ENCODE measurements at places on chromosomes 7 and 10. TPM values are rescaled to one million over a fixed set of nuclear protein-coding genes. Genes with fewer than 3 reads are reported as not detected.

- H3K4me1 ChIP-seq = no peaks in the 10 kb centered on the region
- no peaks in the 10 kb centered on the region for H3K27me3 ChIP-seq
- H3K36me3 ChIP-seq = no peaks in the 10 kb centered on the region
- no peak overlapping the region for H3K4me3 ChIP-seq
- H3K27ac ChIP-seq = no peak overlapping the region
Measured at GRCh38 chr10:126372396-126372795, 15.9 kb downstream of the ADAM12 start.

GRCh38 chr7:40644454-40645188 lies 509.8 kb downstream of the SUGCT start:
- H3K27ac ChIP-seq = no peak overlapping the region
- DNase-seq = no peak
- no peaks in the 10 kb centered on the region for H3K4me1 ChIP-seq

- H3K4me1 ChIP-seq = peaks cover 11% of the 10 kb centered on the region
- peak; percentile 69 for DNase-seq
- H3K36me3 ChIP-seq = no peaks in the 10 kb centered on the region
- peak overlapping the region; percentile 5 for H3K4me3 ChIP-seq
- H3K27me3 ChIP-seq = no peaks in the 10 kb centered on the region
- peak overlapping the region; percentile 9 for H3K27ac ChIP-seq
Measured at GRCh38 chr10:132319853-132320653, 11.9 kb upstream of the LRRC27 start.

DNA sequence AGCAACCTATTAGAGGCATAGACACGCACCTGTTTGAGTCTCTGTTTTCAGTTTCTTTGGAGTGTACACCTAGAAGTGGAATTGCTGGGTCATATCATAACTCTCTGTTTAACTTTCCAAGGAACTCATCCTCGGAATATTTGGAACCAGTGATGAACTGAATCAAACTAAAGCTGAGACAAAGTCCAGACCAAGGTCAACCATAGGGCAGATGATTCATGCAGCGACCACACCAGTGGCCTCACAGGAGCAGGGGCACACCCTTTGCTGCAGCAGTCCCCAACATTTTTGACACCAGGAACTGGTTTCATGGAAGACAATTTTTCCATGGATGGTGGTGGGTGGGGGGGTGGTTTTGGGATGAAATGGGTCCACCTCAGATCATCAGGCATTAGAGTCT lies 4.9 kb upstream of the OPTN start:
- H3K4me3 ChIP-seq = no peak overlapping the region
- H3K27ac ChIP-seq = no peak overlapping the region
- H3K4me1 ChIP-seq = peaks cover 4% of the 10 kb centered on the region
- H3K36me3 ChIP-seq = no peaks in the 10 kb centered on the region

NUTM2B gene
- total RNA-seq = 0.56 TPM

GRCh38 chr7:51590746-51591145 lies 274.1 kb upstream of the COBL start:
- no peak for DNase-seq
- no peak overlapping the region for H3K4me3 ChIP-seq
- no peak overlapping the region for H3K27ac ChIP-seq
- H3K36me3 ChIP-seq = no peaks in the 10 kb centered on the region

- H3K4me1 ChIP-seq = no peaks in the 10 kb centered on the region
- no peak for DNase-seq
- H3K27me3 ChIP-seq = no peaks in the 10 kb centered on the region
Measured at GRCh38 chr7:2066251-2066919, 166.4 kb downstream of the MAD1L1 start.

PSMC2 gene
- total RNA-seq = 342 TPM

- no peak overlapping the region for H3K27ac ChIP-seq
- no peak overlapping the region for H3K4me3 ChIP-seq
- no peak for DNase-seq
- no peaks in the 10 kb centered on the region for H3K27me3 ChIP-seq
- H3K36me3 ChIP-seq = no peaks in the 10 kb centered on the region
Measured at GRCh38 chr7:143171697-143172096, 11.5 kb upstream of the TAS2R39 start.

DNA sequence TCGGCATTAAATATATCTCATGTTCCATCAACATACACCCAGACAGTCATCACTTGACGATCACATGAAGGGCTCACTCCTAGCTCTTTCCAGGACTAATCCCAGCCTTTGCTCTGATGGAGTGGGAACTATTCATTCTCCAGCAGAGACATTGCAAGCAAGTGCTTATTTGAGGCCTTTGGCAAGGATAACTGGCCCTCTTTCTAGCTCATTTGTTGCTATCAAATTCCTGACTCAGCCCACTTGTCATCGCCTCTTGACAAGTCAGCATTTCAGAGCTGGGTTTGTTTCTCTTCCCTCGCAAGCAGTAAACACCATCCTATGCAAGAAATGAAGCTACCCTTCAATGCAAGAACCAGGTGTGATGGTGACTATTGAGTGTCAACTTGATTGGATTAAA lies 1165.7 kb upstream of the AUTS2 start:
- H3K27ac ChIP-seq = no peak overlapping the region
- no peak overlapping the region for H3K4me3 ChIP-seq
- no peaks in the 10 kb centered on the region for H3K36me3 ChIP-seq
- H3K4me1 ChIP-seq = no peaks in the 10 kb centered on the region
- no peaks in the 10 kb centered on the region for H3K27me3 ChIP-seq

SLC18A3 gene
- total RNA-seq = not detected

DNA sequence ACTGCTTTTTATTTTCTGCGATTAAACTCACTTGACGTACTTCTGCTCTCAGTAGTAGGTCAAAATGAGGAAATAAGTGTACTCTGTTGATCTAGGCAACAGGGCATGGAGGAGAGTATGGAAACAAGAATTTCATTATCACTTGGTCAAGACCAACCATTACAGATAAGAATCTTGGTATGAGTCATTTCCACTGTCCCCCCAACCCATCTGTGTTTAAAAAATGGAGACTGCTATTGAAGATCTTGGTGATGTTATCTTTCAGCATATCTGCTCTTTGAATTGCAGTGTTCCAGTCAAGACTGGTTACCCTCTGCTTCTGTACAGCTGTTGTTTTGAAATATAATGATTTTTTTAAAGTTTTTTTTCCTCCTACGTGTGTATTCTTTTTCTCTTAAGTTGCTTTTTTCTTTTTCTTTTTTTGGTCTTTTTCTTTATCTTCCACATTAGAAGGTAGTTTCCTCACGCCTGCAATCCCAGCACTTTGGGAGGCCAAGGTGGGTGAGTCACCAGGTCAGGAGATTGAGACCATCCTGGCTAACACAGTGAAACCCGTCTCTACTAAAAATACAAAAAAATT lies 11.7 kb downstream of the STAM start:
- no peak for DNase-seq
- H3K36me3 ChIP-seq = no peaks in the 10 kb centered on the region
- no peaks in the 10 kb centered on the region for H3K27me3 ChIP-seq
- peak overlapping the region; percentile 64 for H3K27ac ChIP-seq

- no peak overlapping the region for H3K4me3 ChIP-seq
- DNase-seq = no peak
- H3K27ac ChIP-seq = no peak overlapping the region
- no peaks in the 10 kb centered on the region for H3K27me3 ChIP-seq
- no peaks in the 10 kb centered on the region for H3K36me3 ChIP-seq
Measured at GRCh38 chr10:48733329-48733728, 48.7 kb downstream of the WDFY4 start.

DNA sequence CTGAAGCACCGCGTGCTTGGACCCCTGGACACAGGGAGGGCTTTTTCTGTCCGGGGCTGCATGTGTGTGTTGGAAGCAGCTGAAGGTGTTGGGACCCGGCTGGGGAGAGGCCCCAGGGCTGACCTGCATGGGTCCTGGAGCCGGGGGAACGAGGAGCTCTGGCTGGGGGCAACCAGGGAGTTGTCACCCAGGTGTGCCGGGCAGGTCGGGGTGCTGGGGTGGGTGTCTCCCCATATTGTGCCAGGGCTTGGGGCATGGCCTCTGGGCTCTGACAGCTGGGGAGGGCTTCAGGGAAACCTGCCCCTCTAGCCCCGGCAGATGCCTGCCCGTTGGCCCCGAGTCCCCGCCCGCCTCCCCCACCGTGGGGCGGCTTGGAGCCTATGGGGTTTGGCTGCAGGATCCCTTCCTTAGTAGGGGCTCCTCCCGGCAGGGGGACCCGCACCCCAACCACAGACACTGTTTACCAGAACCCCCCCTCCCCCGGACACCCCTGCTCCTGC lies 42.3 kb downstream of the UNCX start:
- H3K27me3 ChIP-seq = peaks cover 50% of the 10 kb centered on the region
- H3K27ac ChIP-seq = no peak overlapping the region
- no peak for DNase-seq
- no peak overlapping the region for H3K4me3 ChIP-seq
- no peaks in the 10 kb centered on the region for H3K36me3 ChIP-seq

DNA sequence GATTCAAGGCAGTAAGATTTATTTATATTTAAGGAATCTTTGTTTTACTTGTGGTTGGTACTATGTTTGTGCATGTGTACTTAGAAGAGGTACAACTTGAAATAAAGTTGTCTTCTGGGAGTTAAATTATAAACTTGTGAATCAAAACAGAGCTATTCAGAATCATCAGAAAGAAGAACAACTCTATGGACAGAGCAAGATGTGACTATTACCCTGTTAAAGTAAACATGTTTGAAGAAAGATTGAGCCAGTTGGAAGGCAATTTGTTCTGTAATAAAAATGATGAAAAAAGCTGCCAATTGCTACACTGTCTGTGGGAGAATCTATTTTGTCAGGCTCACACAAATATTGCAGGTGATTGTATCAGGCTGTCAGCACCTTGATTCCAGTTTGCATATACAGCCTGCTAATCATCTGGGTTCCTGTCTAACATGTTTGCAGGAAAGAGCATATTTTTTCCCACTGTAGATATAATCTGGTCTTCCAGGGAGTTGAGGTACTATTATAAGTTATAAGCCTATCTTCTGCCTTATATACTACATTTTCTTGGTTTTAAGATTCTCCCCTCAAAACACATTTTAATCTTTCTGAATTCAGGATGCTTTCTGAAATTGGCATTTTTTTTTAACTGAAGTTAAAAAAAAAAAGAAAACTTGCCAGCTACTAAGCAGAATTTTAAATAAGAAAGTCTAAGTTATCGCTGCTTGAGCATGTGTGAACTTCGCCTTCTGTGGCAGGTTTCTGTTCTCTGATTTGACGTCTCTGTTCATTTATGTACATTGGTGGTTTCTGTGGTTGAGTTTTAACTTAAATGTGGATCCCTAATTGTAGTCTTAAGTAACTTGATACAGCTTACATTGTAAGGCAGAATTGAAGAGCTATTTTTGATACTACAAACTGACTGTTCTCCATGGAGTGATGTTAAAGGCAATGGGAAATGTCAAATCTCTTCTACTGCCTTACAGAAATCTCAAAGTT lies 46.0 kb downstream of the ZNRF2 start:
- peaks cover 24% of the 10 kb centered on the region for H3K4me1 ChIP-seq
- H3K4me3 ChIP-seq = no peak overlapping the region
- no peak overlapping the region for H3K27ac ChIP-seq
- no peaks in the 10 kb centered on the region for H3K36me3 ChIP-seq
- DNase-seq = no peak

- H3K27me3 ChIP-seq = no peaks in the 10 kb centered on the region
- peaks cover 65% of the 10 kb centered on the region for H3K4me1 ChIP-seq
- no peak for DNase-seq
Measured at GRCh38 chr7:76051840-76052239, 3.9 kb downstream of the MDH2 start.

DNA sequence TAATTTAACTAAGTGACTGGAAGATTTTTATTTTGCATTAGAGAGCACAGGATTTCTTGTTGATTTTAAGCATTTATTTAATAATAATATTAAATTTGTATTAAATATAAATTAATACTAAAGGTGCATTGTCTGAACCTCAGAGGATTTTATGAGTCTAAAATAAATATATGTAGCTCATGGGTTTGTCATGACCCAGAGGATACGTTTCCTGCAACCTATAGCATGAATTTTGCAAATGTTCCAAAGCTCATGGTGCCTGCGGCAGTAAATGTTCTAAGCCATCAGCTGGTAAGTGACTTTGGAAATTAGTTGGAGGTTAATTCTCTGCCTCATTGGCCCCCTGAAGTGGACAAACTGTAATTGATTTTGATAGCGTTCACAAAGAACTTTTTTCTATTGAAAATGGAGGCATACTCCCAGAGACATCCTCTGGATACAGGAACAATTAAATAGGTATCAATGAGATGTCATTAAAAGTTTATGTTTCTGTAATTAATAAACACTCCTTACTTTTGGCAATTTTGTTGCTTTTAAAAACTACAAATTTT lies 397.4 kb downstream of the ANKRD7 start:
- no peaks in the 10 kb centered on the region for H3K4me1 ChIP-seq
- no peak overlapping the region for H3K4me3 ChIP-seq
- DNase-seq = no peak
- no peak overlapping the region for H3K27ac ChIP-seq

DNA sequence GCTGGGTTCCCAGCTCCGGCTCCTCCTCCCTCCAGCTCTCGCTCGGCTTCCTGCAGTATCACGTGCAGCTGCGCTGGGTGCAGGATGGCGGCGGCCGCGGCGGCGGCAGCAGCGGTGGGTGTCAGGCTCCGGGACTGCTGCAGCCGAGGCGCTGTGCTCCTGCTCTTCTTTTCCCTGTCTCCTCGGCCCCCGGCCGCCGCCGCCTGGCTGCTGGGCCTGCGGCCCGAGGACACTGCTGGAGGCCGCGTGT lies at the start of gene CNNM1:
CNNM1 (plus strand) TSS at position 53 of the 250 bp plus-strand sequence; CDS start at position 85, 32 bp downstream.
- peaks cover 64% of the 10 kb centered on the region for H3K27me3 ChIP-seq

LBX1 gene
- total RNA-seq = 13.4 TPM

SPDYE18 gene
- total RNA-seq = 0.32 TPM

GRCh38 chr7:131961054-131961680 lies 404.7 kb upstream of the PODXL start:
- no peaks in the 10 kb centered on the region for H3K4me1 ChIP-seq
- no peaks in the 10 kb centered on the region for H3K27me3 ChIP-seq
- no peak overlapping the region for H3K27ac ChIP-seq
- H3K4me3 ChIP-seq = no peak overlapping the region

DENND2A gene
- 0.73 TPM for total RNA-seq

DNA sequence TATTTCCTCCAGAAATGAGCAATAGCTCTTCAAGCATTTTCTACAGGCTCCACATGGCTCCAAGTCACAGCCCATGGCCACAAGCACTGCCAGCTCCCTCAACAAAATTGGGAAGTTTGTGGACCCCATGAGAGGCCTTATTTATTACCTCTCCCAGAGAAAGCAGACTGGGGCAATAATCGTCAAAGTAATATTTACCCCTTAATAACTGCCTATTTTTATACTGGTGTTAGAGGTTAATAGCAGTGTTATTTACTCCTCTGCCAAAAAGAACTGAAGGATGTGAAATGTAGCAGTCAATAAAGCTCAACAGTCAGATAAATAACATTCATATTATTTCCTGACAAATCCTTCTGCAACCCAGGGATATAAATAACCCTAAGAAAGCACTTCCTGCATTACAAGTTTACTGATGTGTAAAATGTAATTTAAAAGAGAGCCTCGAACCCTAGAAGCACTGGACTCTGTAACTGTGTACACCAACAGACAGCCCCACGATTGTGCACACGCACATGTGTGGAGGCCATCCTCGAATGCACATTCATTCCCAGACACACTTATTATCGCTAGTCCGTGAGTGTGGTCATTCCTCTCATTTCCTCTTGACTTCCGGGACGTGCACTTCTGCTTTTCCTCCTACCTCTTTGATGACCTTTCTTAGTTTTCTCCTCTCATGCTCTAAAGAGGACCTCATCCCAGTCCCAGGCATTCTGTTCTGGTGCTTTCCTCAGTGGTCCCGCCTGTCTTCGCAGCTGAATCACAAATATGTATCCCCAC lies 157.4 kb downstream of the EVX1 start:
- H3K27me3 ChIP-seq = no peaks in the 10 kb centered on the region
- H3K4me3 ChIP-seq = no peak overlapping the region
- no peaks in the 10 kb centered on the region for H3K36me3 ChIP-seq
- no peak overlapping the region for H3K27ac ChIP-seq

GRCh38 chr10:4315551-4315950 lies 510.5 kb upstream of the AKR1E2 start:
- H3K4me3 ChIP-seq = no peak overlapping the region
- peaks cover 11% of the 10 kb centered on the region for H3K4me1 ChIP-seq
